ENCODE measurements at places on chromosomes 4 and X.

GRCh38 chrX:33909836-33910235, 222.3 kb downstream of the FAM47A start:
- H3K27ac ChIP-seq, result no peak overlapping the region
- H3K4me1 ChIP-seq, result no peaks in the 10 kb centered on the region
- H3K36me3 ChIP-seq, result no peaks in the 10 kb centered on the region
- H3K4me3 ChIP-seq, result no peak overlapping the region

GRCh38 chr4:707929-708630, 2.4 kb downstream of the PCGF3 start:
- H3K4me1 ChIP-seq, result peaks cover 23% of the 10 kb centered on the region
- DNase-seq, result no peak
- H3K27me3 ChIP-seq, result no peaks in the 10 kb centered on the region
- H3K4me3 ChIP-seq, result no peak overlapping the region
- no peaks in the 10 kb centered on the region for H3K36me3 ChIP-seq

- DNase-seq, result no peak
- H3K27me3 ChIP-seq, result no peaks in the 10 kb centered on the region
- H3K4me3 ChIP-seq, result peak overlapping the region; percentile 57
These were observed 695 bp downstream of the MTM1 start for GRCh38 chrX:150569155-150569477.

DNA sequence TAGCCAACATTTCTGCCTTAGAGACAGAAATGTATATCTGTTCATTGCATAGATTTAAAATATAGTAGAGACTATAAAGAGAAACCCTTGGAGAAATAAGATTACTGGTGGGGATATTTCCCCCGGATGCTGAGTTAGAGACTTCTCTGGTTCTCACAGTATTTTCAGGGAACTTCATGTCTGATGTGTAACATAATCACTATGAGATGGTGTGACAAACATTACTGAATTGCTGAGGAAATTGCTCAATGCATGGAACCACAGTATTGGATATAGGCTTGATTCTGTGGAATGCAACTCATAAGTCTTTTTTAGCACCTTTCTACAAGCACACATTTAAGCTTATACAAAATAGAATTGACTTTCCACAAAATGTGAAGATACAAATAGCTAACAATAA, 152.7 kb downstream of the SOWAHB start:
- no peaks in the 10 kb centered on the region for H3K4me1 ChIP-seq
- no peak overlapping the region for H3K4me3 ChIP-seq
- no peak for DNase-seq
- no peaks in the 10 kb centered on the region for H3K36me3 ChIP-seq
- H3K27ac ChIP-seq, result no peak overlapping the region

GRCh38 chr4:7922466-7922865, 17.2 kb downstream of the AFAP1 start:
- H3K27me3 ChIP-seq, result no peaks in the 10 kb centered on the region
- H3K4me1 ChIP-seq, result peaks cover 7% of the 10 kb centered on the region
- no peak for DNase-seq
- no peak overlapping the region for H3K4me3 ChIP-seq
- no peak overlapping the region for H3K27ac ChIP-seq

DNA sequence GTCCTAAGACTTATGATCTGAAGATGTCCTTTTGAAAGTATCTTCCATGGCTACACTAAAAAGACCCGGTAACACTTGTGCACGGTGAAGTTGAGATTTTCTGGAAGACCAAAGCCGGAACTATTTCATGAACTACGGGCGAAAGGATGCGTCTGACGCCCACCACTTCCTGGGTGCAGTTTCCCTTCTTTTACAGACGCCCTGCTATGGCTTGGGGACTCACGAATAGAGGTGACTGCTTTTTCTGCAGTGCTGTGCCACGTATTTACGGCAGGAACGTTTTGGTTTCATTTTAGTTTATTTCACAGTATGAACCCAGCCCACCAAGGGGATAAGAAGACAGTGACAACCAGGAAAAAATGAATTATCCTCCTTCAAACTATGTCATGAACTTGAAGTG, 180.4 kb downstream of the AFAP1 start:
- no peak overlapping the region for H3K4me3 ChIP-seq
- peaks cover 8% of the 10 kb centered on the region for H3K4me1 ChIP-seq
- H3K27ac ChIP-seq, result no peak overlapping the region
- no peaks in the 10 kb centered on the region for H3K27me3 ChIP-seq
- H3K36me3 ChIP-seq, result no peaks in the 10 kb centered on the region
- no peak for DNase-seq

GRCh38 chrX:100654261-100654660, 10.3 kb downstream of the SRPX2 start:
- no peaks in the 10 kb centered on the region for H3K27me3 ChIP-seq
- peaks cover 2% of the 10 kb centered on the region for H3K4me1 ChIP-seq
- no peak overlapping the region for H3K4me3 ChIP-seq

DNA sequence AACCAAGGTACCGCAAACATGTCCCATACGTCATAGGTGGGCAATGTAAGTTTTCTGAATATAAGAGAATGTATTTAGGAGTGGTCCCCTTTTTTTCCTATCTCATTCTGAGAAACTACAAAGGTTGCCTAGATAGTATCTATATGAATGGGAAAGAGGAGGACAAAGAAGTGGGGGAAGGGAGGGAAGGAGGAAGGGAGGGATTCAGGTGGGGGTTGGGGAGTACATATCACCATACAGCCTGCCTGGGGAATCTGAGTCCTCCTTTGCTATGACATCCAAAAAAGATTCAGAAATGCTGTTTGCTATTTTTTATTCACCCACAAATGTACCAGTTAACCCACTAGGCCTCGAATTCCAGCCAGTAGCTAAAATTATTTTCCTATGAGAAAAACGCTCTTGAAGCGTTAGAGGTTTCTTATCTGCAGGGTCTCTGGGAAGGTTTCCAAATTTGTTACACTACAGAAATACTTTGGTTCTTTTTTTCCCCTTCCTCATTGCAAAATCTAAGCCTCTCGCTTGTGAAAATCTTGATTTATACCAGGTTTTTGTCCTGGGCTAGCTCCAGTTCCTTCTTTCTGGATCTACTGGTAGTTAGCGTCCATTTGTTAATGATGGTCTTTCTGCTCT, 212.9 kb downstream of the NSUN7 start:
- H3K36me3 ChIP-seq, result no peaks in the 10 kb centered on the region
- H3K27ac ChIP-seq, result peak overlapping the region; percentile 5
- H3K27me3 ChIP-seq, result no peaks in the 10 kb centered on the region
- H3K4me1 ChIP-seq, result peaks cover 8% of the 10 kb centered on the region
- H3K4me3 ChIP-seq, result no peak overlapping the region

All from ovary (tissue), 10 donors.